Stimulated activated CD4-positive, alpha-beta T cell treated with anti-CD3 and anti-CD28 coated beads, TNF-alpha, amount 100 ng/mL, for 4 hours (primary cell): ENCODE measurements at places on chromosomes 2 and 18.

DNA sequence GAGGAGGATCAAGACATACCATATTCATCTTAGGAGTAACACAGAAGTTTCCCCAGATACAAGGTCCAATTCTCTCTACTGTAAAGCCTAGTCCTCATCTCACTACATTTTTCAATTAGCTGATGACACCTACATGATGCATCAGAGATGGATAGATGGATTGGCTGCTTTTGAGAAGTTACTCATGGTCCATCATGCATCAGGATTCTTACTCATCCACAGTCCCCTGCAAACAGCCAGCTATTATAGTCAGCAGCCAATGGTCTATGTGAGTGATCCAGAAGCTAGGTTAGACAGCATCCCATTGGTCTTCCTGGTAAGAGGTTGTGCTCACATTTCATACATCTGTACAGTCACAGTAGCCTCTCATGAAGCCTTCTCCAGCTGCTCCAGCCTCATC lies 154.5 kb upstream of the NRP2 start:
- DNase-seq = no peak

GRCh38 chr2:20352230-20352578 lies 1.6 kb upstream of the PUM2 start:
- DNase-seq = no peak

DNA sequence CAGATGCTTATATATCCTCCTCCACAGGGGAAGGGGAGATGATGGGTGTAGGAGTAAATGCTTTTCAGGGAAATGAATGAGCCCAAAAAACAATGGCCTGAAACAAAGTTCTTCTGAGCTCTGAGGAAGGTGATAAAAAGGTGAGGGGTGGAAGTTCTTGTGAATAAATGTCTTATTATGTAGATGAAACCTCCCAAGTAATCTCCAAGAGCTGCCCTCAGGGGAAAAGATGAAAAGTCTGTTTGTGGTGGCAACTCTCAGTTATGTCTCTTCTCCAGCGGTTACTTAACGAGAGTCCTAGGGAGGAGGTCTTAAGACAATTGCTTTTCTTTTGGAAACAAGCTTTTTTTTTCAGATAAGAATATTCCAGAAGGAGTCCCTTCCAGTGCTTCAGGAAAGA lies 115.5 kb upstream of the CHAC2 start:
- DNase-seq = no peak

GRCh38 chr2:136059036-136059472 lies 58.9 kb downstream of the CXCR4 start:
- DNase-seq = no peak

- no peak for DNase-seq
These were observed 153.5 kb upstream of the PGAP1 start for GRCh38 chr2:197079832-197080555.

GRCh38 chr2:130769343-130769907 lies 14.1 kb downstream of the AMER3 start:
- no peak for DNase-seq

GRCh38 chr2:137987011-137987410 lies 22.7 kb downstream of the HNMT start:
- DNase-seq = no peak

GRCh38 chr2:40208463-40208862 lies 243.4 kb downstream of the SLC8A1 start:
- no peak for DNase-seq

GRCh38 chr2:225008935-225009334 lies 33.3 kb downstream of the DOCK10 start:
- no peak for DNase-seq

GRCh38 chr18:2330764-2331163 lies 240.5 kb downstream of the METTL4 start:
- no peak for DNase-seq

DNA sequence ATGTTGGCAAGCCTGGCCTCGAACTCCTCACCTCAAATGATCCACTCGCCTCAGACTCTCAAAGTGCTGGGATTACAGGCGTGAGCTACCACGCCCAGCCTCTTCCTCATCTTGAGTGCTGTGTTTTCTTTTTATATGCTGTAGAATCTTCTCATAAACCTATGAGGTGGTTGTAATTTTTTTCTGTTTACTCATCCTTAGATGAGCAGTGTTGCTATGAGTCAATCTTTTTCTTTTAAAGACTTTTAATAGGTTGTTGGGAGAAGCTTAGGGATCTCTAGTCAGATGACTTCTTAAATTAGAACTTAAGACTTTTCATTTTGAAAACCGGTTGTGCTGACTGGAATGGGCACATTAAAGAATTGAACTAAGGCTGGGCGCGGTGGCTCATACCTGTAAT lies 8.7 kb upstream of the AAK1 start:
- no peak for DNase-seq

GRCh38 chr2:162069267-162069903 lies 4.6 kb downstream of the DPP4 start:
- no peak for DNase-seq

- no peak for DNase-seq
These were observed 66.1 kb downstream of the RBBP8 start for GRCh38 chr18:22999212-22999611.

- DNase-seq = no peak
These were observed 102.0 kb downstream of the MAP2 start for GRCh38 chr2:209525834-209526281.

DNA sequence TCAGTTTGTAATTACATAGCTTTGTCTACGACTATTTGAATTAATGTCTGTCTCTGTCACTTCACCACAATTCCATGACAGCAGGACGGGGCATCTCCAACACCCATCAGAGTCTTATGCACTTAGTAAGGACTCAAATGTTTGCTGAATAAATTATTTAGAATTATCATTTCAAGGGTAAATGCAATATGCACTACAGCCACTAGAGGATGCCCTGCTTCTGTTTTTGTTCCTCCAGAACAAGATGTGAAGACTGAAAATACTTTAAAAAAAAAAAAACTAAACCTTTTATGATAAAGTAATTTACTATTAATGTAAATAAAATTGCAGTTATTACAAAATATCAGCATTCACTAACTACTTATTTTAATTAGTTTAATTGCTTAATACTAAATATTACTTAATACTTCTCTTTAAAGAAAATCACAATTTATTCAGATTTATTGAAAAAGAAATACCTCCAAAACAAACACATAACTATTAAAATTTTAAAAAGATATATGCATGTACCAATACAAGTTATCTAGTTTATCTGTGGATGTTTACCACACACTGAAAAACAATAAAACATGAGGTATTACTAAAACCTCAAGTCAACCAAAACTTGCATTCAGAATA lies 3.2 kb downstream of the PIGN start:
- no peak for DNase-seq

DNA sequence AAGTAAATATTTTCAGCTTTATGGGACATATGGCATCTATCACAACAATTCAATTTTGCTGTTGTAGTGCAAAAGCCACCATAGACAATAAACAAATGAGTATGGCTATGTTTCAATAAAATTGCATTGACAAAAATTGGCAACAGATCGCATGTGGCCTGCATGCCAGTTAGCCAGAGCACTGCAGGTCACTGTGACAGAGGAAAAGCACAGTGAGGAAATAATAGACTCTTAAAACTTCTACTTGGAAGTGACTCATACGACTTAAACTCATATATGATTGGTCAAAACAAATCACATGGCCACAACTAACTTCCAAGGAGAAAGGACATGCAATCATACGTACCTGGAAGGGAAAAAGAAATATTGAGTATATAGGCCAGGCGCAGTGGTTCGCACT lies 44.4 kb downstream of the EXOC6B start:
- DNase-seq = no peak

- DNase-seq = no peak
These were observed 110.6 kb upstream of the TNP1 start for GRCh38 chr2:216970359-216970915.
